ENCODE measurements at places on chromosomes 3 and 15.

- DNase-seq, result no peak
Observed at GRCh38 chr15:68822818-68823217, 2.1 kb upstream of the ANP32A start.

DNA sequence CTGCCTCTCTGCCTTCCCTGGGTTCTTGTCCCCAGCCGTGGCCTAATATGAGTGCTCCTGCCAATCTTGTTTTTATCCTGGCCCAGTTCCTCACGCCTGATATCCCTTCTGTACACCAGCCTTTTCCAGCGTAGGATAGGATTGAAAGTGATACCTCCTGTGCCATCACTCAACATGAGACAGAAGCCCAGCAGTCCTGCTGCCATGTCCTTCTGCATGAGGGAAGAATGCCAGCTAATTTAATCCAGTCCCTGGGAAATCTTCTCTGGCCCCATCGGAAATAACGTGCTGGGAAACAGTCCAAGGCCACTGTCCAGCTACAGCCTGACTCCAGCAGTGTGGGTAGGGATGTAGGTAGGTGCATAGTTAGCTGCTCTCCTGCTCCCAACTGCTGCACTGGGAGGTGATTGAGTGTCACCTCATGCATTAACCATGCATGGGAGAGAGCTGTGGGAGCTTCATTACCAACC lies 92.0 kb upstream of the TPM1 start:
- no peak for DNase-seq

GRCh38 chr3:25663869-25664811 lies 567 bp downstream of the TOP2B start:
- no peak for DNase-seq

- no peak for DNase-seq
Observed at GRCh38 chr3:61417352-61417751, 144.0 kb upstream of the PTPRG start.

DNA sequence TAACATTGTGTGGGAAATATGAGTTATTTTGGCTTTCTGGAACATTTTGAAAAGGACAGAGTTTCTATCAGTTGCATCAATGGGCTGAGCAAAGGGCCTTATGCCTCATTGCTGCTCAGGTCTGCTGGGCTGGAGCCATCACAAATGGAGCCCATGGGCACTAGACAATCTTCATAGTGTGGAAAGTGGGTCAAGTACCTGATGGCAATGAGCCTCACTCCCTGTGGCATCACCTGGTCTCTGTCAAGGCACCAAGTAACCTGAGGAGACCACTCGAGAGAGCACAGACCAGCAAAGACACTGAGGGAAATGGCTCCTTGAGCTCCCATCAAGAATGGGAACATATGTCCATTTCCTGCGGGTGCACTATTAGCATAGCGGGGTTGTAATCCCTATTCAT lies 96.7 kb upstream of the PPP2R3A start:
- no peak for DNase-seq

GRCh38 chr3:133896002-133896761 lies 500 bp upstream of the RAB6B start:
- DNase-seq, result no peak

DNA sequence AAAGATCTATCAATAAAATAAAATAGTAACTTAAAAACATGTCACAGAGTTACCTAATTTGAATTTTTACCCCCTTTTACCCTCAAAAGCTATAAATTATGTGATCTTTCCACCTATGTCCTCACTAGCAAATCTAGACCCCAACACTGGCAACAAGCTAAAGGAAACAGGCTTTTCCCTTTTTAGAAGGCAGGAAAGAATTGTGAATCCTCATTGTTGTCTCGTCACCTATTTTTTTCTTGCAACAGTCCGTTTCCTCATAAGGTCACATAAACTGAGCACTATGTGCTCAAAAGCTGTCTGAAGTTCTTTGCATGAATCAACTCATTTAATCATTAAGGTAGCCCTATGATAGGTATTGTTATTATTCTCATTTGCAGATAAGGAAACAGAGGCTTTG lies 34.6 kb upstream of the DAZL start:
- no peak for DNase-seq

GRCh38 chr3:196207159-196207832 lies 3.9 kb downstream of the ZDHHC19 start:
- no peak for DNase-seq

GRCh38 chr3:118863731-118864322 lies 170.8 kb downstream of the IGSF11 start:
- DNase-seq, result no peak

Data from GM18507 (cell line).